ENCODE measurements at places on chromosomes 12 and 14. TPM values are rescaled to one million over a fixed set of nuclear protein-coding genes. Genes with fewer than 3 reads are reported as not detected.
A peak's percentile ranks its signal among the peaks of the same experiment; 100 is the strongest.

GRCh38 chr12:71354871-71355270, 84.7 kb upstream of the LGR5 start:
- DNase-seq, result no peak
- H3K4me3 ChIP-seq, result no peak overlapping the region
- H3K27me3 ChIP-seq, result no peaks in the 10 kb centered on the region
- H3K27ac ChIP-seq, result no peak overlapping the region

DNA sequence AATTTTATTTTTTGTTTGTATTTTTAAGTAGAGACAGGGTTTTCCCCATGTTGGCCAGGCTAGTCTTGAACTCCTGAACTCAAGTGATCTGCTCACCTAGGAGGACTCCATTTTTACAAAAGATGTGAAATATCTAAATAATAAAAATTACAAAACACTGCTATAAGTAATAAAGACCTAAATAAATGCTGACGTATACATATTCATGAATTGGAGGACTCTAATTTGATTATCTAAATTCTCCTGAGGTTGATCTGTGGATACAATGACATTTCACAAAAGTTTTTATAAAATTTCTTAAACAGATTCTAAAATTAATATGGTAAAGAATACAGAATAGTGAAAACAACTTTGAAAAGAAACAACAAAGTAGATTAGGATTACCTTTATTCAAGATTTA, 1224.0 kb downstream of the SLC16A7 start:
- no peak overlapping the region for H3K27ac ChIP-seq
- H3K36me3 ChIP-seq, result no peaks in the 10 kb centered on the region
- no peaks in the 10 kb centered on the region for H3K4me1 ChIP-seq
- no peak for DNase-seq

DNA sequence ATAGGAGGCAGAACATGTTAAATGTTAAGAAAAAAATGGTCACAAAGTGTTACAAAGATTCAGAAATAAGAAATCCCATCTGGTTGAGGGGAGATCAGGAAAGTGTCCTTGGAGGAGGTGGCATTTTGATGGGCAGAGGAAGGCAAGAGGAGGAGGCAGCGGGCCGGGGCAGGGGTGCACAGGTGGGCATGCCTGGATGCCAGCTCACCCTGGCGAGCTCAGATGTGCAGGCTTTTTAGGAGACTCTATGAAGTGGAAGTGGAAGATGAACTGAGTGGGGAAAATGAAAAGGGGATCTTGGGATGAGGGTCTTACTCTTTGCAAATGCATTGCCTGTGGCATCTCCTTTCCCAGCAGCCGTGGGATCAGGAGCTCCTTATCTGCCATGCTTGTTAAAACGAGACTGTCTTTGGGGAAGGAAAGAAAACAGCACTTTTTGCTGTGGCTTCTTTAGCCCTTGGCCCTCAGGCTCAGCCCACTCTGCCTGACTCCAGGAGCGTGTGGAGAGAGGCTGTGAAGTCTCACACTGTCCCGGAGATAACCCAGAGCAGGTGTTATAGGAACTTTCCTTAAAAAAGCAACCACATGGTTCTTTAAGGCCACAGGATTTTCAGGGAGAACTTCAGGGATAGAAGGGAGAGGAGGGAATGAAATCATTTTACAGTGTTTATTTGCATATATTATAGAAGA, 62.6 kb downstream of the ELK3 start:
- H3K27ac ChIP-seq, result peak overlapping the region; percentile 49
- H3K27me3 ChIP-seq, result no peaks in the 10 kb centered on the region
- no peak overlapping the region for H3K4me3 ChIP-seq
- peaks cover 28% of the 10 kb centered on the region for H3K4me1 ChIP-seq

GRCh38 chr12:67890726-67891258, 98.5 kb upstream of the IFNG-AS1 start:
- no peak overlapping the region for H3K4me3 ChIP-seq
- H3K36me3 ChIP-seq, result no peaks in the 10 kb centered on the region
- H3K27me3 ChIP-seq, result no peaks in the 10 kb centered on the region
- H3K4me1 ChIP-seq, result no peaks in the 10 kb centered on the region
- DNase-seq, result no peak

DNA sequence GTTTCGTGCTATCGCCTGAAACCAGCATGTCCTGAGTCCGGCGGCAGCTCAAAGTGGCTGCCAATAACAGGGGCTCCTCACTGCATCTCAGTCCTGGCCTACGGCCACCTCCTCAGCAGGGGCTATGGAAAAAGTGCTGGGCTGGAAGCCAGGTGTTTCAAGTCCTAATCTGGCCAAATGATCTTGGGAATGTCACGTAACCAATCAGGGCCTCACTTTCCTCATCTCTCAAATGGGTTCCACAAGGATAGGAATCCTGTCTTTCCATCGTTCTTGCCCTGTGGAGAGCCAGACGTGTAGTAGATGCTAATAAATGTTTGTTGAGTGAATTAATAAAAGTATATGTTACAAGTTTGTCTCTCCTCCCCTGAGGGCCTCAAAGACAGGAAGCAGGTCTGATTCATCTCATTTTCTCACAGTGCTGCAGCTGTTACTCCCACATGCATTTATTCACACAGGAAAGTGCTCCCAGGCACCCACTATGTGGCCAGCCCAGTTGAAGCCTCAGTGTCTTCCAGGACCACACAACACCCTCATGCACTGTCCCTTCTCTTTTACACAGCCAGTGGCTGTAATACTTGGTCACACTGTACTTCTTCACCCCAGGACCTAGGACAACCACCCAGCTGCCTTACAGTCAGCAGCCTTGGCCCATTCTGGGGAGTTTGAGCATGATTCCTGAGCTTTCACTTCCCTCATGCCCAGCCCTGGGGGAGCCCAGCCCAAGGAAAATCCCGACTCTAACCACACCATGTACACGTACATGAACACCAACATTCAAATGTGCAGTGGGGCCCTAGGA, 5.0 kb downstream of the CMKLR1 start:
- H3K27ac ChIP-seq, result no peak overlapping the region
- DNase-seq, result no peak
- H3K36me3 ChIP-seq, result no peaks in the 10 kb centered on the region
- no peak overlapping the region for H3K4me3 ChIP-seq

GRCh38 chr12:27508736-27509431, 15.1 kb upstream of the PPFIBP1 start:
- H3K27ac ChIP-seq, result no peak overlapping the region
- H3K4me1 ChIP-seq, result no peaks in the 10 kb centered on the region

DNA sequence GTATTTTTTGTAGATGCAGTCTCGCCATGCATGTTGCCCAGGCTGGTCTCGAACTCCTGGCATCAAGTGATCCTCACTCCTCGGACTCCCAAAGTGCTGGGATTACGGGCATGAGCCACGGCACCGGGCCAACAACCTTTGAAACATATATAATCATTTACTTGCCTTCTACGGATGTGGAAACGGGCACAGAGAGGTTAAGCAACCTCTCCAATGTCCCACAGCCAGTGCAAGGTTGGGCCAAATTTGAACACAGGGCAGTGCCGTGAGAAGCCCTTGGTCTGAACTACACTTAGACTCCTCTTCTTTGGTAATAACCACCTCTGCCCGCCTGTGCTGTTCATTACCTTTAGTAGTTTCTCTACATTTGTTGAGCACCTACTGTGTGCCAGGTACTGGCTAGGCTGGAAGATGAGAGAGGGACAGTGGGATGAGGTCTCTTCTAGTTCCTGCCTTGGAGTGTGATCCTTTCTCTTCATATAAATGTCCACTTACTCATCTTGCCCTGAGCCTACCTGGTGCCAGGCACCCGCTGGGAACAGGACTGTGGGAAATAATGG, 2.2 kb downstream of the DDX54 start:
- H3K4me3 ChIP-seq, result no peak overlapping the region
- no peak for DNase-seq
- peaks cover 33% of the 10 kb centered on the region for H3K4me1 ChIP-seq
- H3K27me3 ChIP-seq, result no peaks in the 10 kb centered on the region
- no peak overlapping the region for H3K27ac ChIP-seq

DNA sequence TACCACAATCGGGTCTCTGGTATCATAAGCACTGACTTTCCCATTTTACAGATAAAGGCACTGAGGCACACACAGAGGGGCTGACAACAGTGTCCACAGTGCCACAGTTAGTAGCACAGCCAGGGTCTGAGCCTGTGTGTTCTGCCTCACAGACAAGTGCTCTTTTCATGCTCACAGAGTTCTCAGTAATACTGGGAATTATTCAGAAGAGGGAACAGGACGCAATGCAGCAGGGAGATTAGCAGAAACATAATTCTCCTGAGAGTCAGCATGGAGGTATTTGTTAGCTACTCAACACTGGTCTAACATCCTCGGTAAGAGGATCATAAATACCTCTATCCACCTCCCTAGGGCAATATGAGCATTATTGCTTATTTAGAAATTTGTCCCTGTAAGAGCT, 219.3 kb upstream of the EEA1 start:
- H3K4me3 ChIP-seq, result no peak overlapping the region
- H3K27me3 ChIP-seq, result no peaks in the 10 kb centered on the region
- DNase-seq, result no peak
- H3K36me3 ChIP-seq, result no peaks in the 10 kb centered on the region
- H3K4me1 ChIP-seq, result peaks cover 5% of the 10 kb centered on the region

- no peak overlapping the region for H3K4me3 ChIP-seq
- peaks cover 89% of the 10 kb centered on the region for H3K4me1 ChIP-seq
- no peaks in the 10 kb centered on the region for H3K27me3 ChIP-seq
- no peaks in the 10 kb centered on the region for H3K36me3 ChIP-seq
- no peak for DNase-seq
These were observed 29.5 kb upstream of the RPLP0 start for GRCh38 chr12:120230326-120230973.

DNA sequence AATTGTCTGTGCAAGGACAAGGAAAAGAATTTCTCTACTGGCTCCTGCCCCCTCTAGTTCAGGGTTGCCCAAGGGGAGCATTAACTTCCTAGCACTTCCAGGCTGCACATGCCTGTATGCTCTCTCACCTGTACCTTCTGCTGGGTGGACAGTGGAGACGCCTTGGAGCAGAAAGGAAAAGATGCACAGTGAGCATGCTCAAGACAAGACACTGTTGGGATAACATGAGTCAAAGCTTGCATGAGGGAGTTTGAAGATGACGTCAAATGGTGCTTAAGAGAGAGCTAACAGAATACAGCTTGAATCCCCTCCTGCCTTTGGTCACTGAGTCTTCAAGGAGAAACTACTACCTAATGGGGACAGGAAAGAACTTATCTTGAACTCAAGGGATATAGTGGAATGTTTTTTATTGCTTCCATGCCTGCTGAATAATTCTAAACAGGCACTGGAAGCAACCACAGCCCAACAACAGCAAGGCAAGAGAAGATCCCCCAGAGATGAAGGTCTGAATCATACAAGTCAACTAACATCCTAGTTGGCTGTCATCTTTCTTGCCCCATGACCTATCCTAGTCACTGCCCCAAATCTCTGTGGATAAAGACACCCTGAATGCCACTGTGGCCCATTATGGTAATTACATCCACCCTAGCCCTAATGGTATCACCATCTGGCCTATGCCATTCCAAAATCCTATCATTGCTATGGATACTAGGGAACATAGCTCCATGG, 23.5 kb downstream of the RPS6KA5 start:
- no peak overlapping the region for H3K27ac ChIP-seq
- DNase-seq, result no peak
- peaks cover 3% of the 10 kb centered on the region for H3K4me1 ChIP-seq

GRCh38 chr12:2284857-2285256, 232.1 kb downstream of the CACNA1C start:
- no peak overlapping the region for H3K4me3 ChIP-seq
- H3K27ac ChIP-seq, result peak overlapping the region; percentile 54
- DNase-seq, result no peak
- H3K27me3 ChIP-seq, result no peaks in the 10 kb centered on the region
- H3K36me3 ChIP-seq, result no peaks in the 10 kb centered on the region
- H3K4me1 ChIP-seq, result peaks cover 58% of the 10 kb centered on the region

DNA sequence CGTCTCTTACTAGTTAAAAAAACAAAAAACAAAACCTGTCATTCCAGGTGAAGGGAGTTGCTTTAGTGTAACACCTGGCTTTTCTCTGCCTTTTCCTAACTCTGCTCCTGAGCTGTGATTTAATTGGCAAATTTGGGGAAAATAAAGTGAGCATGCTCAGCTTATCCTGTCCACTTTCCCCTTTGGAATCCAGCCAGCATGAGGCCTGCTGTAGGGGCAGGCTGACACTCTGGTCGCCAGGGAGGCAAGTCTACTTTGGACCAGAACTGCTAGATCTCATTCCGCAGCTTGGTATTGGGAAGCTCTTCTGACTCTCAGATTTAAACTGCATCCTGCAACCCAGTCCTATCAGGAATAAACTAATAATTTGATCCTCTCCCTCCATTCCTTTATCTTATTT, 30.1 kb downstream of the CDKN1B start:
- no peaks in the 10 kb centered on the region for H3K4me1 ChIP-seq
- H3K27ac ChIP-seq, result no peak overlapping the region
- H3K4me3 ChIP-seq, result no peak overlapping the region

- H3K36me3 ChIP-seq, result no peaks in the 10 kb centered on the region
- peaks cover 31% of the 10 kb centered on the region for H3K4me1 ChIP-seq
- H3K27me3 ChIP-seq, result peaks cover 61% of the 10 kb centered on the region
- no peak overlapping the region for H3K27ac ChIP-seq
These were observed 195.2 kb upstream of the PRMT8 start for GRCh38 chr12:3295646-3296408.

DNA sequence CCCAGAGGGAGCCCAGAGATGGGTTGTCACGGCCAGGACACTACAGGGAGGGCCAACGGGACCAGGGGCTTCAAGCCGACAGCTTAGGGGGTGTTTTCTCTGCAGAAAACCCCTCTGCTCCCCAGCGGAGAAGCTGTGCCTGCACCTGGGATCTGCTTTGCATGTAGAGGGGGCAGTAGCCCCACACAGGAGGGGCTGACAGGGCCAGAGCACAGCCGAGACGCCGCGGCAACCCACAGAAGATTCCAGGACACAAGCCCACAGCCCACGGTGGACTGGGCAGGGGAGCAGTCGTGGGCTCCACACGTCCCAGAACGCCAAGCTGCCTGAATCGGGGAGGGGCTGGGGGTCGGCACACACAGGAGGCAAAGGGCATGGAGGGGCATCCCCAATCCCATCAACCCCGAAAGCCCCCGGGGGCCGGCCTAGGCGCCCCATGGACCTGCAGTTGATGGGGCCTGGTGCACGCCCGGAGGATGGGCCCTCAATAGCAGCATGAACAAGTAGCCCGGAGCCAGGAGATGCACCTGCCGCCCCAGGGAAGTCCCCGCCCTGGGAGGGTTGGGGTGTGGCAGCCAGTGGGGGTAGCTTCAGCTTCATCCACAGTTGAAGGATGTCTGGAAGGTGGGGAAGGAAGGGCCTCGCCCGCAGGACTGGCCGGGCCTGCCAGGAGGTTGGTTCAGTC, 30.5 kb upstream of the TMEM179 start:
- H3K36me3 ChIP-seq, result no peaks in the 10 kb centered on the region
- H3K4me3 ChIP-seq, result no peak overlapping the region
- H3K4me1 ChIP-seq, result no peaks in the 10 kb centered on the region
- H3K27ac ChIP-seq, result no peak overlapping the region
- no peak for DNase-seq

- no peaks in the 10 kb centered on the region for H3K4me1 ChIP-seq
- no peaks in the 10 kb centered on the region for H3K36me3 ChIP-seq
- H3K27me3 ChIP-seq, result no peaks in the 10 kb centered on the region
These were observed 547 bp upstream of the OR4K15 start for GRCh38 chr14:19974844-19975243.

The INSM2 gene
- total RNA-seq, result not detected

The ALDH2 gene
- total RNA-seq, result 90.0 TPM

The KIF5A gene
- total RNA-seq, result 0.15 TPM

The CPNE6 gene
- total RNA-seq, result not detected

Measured in esophagus squamous epithelium (tissue), 5 donors.